Activated naive CD4-positive, alpha-beta T cell treated with anti-CD3 and anti-CD28 coated beads, Interleukin-2, amount 50 U/mL, for 72 hours (primary cell): ENCODE measurements at places on chromosomes 3 and 15. TPM values are rescaled to one million over a fixed set of nuclear protein-coding genes. Genes with fewer than 3 reads are reported as not detected.

DNA sequence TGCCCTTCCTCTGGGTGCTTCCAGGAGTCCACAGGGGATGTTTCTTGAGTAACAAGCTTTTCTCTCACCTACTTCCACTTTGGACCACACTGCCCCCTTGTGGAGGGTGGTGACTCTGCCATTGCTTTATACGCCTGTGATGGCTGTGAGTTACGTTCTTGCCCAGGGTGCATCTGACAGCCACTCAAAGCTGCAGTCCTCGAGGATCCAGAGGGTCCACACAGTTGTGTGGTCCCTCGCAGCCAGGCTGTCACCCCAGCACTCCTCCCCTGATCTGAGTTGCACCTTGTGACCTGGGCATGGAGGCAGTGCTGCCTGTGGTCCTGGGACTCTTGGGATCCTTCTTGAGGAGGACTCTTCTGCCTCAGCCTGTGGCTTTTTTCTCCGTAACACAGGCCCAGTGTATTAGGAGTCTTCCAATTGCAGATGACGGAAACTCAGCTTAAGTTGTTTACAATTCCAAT lies 23.4 kb downstream of the FOXL2 start:
- DNase-seq, result peak; percentile 92

- DNase-seq, result no peak
These were observed 3.0 kb upstream of the CPEB1 start for GRCh38 chr15:82650046-82650670.

DNA sequence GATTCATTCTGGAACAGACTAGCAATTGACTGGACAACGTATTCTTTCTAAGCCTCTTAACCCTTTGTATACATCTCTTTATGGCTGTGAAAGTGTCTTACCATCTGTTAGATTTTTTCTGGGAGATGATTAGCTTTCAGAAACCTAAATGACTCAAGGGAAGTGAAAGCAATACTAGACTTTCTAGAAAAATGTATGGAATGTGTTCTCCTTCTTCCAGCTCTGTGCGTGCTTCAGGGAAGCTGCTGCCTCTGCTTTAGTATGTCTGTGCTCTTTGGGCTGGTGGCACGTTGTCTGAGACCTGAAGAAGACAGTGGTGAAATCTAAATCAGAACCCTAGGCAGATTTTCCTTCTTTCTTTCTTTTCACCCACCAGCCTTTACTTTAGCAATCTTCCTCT lies 89.5 kb downstream of the ITPR1 start:
- DNase-seq, result no peak

CGNL1 gene
- not detected for total RNA-seq

- peak; percentile 54 for DNase-seq
These were observed 110.6 kb upstream of the MEF2A start for GRCh38 chr15:99454941-99455788.

- no peak for DNase-seq
These were observed at the start of gene MME for GRCh38 chr3:155079746-155080487. MME (plus strand) TSS chr3:155080319; CDS start chr3:155084168, 3,849 bp downstream.

DNA sequence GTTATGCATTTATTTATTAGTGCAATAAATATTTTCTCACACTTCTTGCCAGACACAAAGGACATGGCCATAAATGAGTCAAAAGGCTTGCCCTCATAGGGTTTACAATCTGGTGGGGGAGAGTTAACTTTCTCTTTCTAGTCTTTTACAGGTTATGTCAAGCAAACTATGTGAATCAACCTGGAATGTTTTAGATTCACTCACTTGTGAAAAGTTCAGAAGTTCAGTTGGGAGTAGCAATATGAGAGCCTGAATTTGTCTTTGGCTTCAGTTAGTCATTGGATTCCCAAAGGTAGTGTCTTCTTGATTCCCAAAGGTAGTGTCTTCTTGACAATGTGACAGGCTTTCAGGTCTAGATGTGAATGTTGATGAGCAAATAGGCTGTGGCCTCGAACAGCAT lies 264.8 kb downstream of the SOX2 start:
- no peak for DNase-seq

DNA sequence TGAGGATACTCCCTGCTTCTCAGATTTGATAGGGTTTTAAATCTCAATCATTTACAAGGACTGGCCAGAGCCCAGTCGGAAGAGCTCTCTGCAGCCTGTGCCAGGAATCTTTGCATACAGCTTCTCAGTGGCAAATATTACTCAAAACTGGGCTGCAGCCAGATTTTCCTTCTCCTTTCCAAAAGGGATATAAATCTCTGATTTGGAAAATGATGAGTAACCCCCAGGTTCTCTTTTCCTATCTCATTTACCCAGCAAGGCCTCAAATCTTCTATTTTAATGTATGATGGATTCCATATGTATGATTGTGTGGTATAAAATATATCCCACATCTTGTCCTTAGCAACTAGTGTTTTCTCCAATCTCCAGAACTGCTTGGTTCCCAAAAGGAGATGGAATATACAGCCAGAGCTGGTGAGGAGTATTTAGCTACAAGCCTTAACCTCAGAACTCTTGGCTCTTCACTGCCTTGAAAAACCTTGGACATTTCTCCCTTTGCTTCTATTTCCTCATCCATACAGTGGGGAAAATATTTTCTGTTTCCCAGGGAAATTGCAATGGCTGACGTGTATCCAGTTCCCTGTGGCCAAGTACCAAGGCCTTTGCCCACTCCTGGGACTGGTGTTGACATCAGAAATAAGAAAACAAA lies 114.4 kb downstream of the ATG7 start:
- DNase-seq, result no peak

GRCh38 chr3:29215948-29216347 lies 64.9 kb upstream of the RBMS3 start:
- DNase-seq, result no peak

IL20RB gene
- total RNA-seq, result 1.9 TPM

DNA sequence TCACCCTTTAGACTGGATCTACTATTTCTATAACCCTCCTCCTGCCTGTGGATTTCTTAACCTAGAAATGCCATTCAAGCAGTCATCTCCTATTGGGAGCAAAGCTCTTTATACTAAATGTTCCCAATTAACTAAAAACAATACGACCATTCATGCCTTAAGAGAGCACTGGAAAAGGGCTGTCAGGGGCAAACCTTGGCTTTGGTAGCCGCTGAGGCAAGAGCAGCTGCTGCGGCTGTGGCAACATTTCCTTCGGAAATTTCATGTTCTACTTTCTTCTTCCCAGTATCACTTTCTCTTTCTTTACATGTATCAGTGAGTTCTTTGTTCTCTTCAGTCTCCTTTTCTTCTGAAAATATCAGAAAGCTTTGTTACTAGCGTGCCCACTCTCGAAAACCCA lies 56.3 kb upstream of the CSPG5 start:
- DNase-seq, result no peak

- no peak for DNase-seq
These were observed 51.2 kb upstream of the PHLDB2 start for GRCh38 chr3:111807826-111808225.

DNA sequence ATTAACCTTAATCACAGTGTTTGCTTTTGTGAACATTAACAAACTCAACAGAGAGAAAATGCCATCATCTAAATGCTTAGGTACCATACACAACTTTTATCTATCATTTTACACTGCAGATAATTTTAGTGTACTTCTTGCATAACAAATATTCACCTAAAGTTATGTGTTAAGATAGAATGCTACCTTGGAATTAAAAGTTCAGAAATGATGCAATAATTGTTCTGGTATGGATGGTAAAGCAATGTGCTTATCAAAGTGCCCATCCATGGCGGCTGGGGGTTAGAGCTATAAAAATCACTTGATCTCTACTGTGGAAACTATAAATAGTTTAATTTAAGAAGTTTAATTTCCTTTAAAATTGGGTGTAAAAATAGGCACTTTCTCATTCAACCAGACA lies 28.7 kb downstream of the SATB1 start:
- no peak for DNase-seq

GRCh38 chr3:36796161-36796560 lies 31.8 kb upstream of the DCLK3 start:
- no peak for DNase-seq

DNA sequence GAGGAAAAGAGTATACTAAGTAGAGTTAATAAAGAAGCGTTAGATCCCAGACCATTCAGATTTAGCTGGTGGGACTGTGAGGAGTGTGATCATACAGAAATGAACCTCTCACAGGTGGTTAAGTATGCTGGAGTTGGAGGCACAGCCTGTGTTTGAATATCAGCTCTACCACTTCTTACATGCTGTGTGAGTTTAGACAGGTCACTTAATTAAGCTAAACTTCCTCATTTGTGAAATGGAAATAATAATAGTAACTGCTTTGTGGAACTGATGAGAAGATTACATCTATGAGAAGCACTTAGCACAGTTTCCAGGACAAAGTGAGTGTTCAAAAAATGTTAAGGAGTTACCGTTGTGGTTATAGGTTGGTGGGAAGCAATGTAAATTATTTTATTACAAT lies 8.4 kb downstream of the ACP3 start:
- no peak for DNase-seq

CHDH gene
- total RNA-seq, result 0.02 TPM

SIDT1 gene
- 12.1 TPM for total RNA-seq
